ENCODE measurements at places on chromosomes 5 and 9.

- no peak for DNase-seq
Measured at GRCh38 chr9:105246656-105247173, 2.3 kb downstream of the SLC44A1 start.

DNA sequence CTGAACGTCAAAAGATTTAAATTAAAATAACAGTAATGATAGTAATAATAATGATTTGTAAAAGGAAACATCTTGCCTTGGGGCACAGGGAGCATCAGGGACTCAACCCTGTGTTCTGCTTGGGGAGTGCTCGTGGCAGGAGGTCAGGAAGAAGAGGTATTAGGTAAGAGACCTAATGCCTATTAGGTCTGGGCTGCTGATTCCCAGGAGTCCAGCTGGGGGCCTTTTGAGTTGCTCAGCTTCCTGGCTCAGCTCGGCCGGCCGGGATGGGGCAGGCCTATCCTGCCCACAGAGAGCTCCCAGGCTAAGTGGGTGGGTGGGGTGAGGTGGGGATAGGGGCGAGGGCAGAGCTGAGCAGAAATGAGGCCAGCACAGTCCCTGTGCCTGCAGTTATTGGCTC is 17.5 kb downstream of the LMX1B start:
- DNase-seq = no peak

DNA sequence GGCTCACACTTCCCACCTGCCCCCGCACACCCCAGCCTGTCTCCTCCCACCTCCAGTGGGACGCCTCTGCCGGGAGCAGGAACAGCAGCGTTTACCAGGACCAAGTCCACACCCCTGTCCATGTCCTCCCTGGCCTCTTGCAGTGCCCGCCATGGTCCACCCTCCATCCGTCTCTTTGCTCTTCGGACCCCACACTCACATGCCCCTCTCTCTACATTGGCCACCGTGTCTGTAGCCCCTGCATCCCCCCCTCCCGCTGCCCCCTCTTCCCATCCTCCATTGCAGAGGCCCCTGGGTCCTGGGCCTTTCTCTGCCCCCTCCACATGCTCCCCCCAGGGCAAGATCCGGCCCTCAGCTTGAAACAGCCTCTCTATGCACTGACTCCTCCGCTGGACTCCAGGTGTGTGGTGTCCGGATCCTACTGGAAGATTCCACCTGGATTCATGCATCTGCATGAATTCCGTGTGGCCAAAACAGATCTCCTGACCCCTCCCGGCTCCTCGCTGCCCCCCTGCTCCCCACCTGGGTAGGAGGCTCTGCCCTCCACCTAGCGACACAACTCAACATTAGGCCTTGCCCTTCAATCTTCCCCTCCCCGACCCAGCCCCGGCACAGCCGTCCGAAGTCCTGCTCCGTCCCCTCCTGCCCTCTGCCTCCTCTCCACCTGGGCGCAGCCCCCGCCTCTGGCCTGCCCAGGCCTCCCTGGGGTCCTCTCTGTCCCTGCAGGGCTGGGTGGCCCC is 168.5 kb downstream of the OLFM1 start:
- DNase-seq = no peak

GRCh38 chr5:77066823-77067442 is 20.2 kb downstream of the ZBED3 start:
- DNase-seq = no peak

- peak; percentile 27 for DNase-seq
Measured at GRCh38 chr9:34375901-34376595, 650 bp downstream of the MYORG start.

DNA sequence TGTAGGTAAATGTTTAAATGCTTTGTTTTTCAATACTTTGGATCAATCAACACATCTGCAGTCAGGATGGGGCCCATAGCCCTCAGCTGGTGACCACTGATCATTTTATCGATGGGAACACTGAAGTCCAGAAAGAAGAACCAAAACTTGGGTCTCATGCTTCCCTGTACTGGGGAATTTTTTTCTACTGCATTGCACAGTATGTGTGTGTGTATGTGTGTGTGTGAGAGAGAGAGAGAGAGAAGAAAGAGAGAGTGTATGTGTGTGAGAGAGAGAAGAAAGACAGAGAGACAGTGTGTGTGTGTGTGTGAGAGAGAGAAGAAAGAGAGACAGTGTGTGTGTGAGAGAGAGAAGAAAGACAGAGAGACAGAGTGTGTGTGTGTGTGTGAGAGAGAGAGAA is 202.9 kb upstream of the MSX2 start:
- DNase-seq = no peak

DNA sequence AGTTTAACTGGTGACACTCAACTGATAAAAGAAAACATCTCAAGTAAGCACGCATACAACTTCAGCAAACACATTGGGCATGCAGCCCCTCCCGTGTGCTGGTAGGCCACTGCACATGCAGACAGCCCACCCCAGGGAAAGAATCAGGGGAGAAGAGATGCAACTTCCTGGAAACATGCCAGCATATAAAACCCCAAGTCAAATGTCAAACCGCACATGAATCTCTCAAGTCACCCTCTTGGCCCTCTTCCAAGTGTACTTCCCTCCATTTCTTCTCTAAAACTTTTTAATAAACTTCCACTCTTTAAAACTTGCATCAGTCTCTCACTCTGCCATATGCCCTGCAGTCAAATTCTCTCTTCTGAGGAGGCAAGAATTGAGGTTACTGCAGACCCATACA is 732.7 kb downstream of the SEMA5A start:
- no peak for DNase-seq

- no peak for DNase-seq
Measured at GRCh38 chr5:14281746-14282181, 138.6 kb downstream of the TRIO start.

GRCh38 chr9:2267181-2267745 is 252.1 kb downstream of the SMARCA2 start:
- DNase-seq = no peak

GRCh38 chr9:75148561-75148960 is 60.2 kb downstream of the OSTF1 start:
- no peak for DNase-seq

DNA sequence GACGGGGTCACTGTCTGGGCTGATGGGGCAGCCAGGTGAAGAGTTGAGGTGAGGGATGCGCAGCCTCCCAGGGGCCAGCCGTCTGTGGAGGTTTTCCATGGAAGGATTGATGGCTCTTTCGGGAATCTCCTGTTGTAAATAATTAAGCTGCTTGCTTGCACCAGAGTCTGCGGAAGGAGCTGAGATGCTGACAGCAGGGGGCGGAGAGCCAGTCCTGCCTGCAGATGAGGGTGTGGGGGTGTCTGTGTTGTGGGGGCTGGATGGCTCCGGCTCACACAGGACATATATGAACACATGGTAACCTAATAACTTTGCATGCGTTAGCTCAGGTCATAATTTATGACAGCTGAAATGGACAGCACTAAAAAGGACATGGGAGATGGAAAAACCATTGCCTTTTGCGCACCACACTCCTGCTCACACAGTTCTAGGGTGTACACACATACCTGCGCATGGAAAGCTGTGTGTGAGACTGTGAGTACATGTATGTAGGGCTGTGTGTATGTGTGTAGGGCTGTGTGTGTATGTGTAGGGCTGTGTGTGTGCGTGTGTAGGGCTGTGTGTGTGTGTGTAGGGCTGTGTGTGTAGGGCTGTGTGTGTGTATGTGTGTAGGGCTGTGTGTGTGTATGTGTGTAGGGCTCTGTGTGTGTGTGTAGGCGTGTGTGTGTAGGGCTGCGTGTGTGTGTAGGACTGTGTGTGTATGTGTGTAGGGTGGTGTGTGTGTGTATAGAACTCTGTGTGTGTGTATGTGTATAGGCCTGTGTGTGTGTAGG is 36.8 kb upstream of the SEMA4D start:
- no peak for DNase-seq

DNA sequence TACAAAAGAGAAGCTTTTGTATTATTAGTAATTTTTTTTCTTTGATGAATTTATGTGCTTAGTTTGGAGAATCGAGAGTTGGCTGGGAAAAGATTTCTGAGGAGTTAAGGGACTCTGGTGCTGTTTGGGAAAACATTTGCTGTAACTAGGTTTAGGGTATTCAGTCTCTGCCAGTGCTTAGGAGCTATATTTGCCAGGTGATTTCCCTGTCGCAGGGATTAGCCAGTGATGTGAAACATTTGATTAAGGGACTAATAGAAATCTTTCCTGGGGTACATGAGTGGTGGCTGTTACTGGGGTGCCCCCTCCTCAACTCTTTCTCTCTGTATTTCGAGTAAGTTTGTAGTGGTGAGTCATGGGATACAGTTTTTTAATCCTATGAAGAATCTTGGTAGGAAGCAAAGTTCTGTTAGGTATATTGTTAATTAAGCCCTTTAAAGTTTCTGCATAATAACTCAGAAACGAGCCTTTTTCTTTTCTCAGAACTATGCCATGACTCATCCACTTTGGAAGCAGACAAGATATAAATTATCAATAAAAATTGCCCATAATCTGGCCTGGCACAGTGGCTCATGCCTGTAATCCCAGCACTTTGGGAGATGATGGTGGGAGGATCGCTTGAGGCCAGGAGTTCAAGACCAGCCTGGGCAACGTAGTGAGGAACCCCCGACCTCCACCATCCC is 18.6 kb downstream of the RGMB start:
- DNase-seq = no peak

DNA sequence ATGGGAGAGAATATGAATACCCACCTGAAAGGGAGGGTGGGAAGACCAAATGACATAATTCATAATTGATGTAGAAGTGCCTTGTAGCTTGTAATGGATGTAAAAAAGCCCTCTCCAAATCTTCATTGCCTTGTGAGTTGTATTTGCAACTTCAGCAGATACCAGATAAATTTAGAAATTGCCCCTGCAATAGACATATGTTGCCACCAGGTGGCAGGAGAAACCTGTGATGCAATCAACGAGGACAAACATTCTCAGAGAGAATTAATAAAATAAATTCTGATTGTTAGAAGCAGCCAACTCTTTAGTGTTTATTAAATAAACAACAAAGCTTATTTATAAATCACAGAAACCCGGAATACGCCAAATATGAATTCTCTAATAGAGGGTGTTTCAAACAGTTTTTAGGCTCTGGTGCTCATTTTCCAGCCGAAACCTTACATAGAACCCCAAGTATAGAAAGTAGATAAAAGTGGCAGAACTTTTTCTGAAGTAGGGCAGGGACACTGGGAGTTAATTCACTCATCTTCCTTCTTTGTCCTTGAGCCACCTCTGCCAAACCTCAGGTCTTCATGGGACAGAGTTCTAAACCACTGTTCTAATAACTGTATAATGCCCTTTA is 147.8 kb downstream of the TMEM38B start:
- DNase-seq = no peak

DNA sequence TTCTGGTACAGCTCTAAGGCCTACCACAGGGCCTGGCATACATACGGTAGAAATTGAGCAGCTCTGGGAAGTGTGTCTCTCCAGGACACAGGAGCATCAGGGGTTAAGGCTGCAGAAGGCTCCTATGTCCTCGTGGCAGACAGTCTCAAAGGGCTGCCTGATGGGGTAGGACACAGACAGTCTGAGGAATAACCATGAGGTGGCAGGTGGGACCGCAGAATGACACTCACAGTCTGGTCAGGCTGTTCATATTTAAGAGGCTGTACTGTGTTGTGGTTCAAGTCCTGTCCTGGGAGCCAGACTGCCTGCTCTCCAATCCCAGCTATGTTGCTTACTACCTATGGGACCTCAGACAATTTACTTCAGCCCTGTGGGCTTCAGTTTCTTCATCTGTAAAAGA is 217.1 kb downstream of the TRIM32 start:
- DNase-seq = no peak

DNA sequence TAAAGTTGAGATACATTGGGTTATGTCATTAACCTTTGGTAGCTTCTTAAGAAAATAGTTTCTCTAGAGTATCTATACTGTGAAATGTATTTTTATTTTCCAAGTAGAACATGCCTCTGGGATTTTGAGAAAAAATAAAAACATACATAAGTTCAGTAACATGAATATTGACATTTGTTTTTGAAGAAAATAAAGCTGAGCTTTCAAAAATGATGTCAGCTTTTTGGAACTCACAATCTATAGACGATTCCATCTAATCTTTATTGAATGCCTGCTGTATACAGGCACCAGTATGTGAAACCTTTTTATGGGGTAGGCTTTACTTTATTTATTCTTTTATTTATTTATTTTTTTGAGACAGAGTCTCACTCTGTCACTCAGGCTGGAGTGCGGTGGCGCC is 175.9 kb upstream of the NFIL3 start:
- DNase-seq = no peak
